Astrocyte (in vitro differentiated cells and primary cell): ENCODE measurements at places on chromosomes 3 and 15. TPM values are rescaled to one million over a fixed set of nuclear protein-coding genes. Genes with fewer than 3 reads are reported as not detected.

DNA sequence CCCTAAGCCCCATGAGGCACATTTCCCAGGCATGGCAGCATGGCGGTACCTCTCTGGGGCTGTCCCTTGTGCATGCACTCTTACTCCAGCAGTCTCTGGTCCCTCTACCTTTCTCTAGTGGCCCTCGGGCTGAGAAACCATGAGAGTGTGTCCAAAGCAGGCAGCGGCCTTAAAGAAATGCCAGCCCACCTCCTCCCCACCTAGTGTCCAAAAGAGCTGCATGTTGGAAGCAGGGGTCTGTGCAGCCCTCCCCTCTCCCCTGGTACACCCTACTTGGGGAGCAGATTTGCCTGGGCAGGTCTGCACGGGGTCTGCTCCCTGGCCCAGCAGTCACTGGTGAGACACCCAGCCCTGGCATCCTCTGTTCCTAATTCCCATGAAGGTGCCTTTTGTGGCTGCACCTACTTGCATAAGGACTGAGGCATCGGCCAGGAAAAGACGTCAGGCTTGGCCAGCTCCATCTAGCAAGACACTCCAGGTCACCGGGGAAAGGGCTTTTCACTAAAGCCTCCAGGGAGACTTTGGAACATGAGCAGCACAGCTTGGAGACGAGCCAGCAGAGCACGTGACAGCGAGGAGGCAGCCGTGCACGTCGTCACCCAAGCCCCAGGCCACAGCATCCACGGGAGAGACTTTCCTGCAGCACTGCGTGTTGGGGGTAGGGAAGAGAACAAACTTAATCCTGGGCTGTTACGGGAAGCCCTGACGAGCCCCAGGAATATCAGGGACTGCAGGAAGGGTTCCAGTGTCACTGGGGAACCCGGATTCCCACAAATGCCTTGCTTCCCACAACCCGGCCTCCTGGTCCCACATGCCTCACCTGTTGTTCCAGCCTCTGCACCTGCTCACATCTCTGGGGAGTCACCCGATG lies 38.8 kb downstream of the TM2D3 start:
- no peak for DNase-seq
- H3K36me3 ChIP-seq, result no peaks in the 10 kb centered on the region
- H3K27ac ChIP-seq, result no peak overlapping the region
- peaks cover 12% of the 10 kb centered on the region for H3K4me1 ChIP-seq

GRCh38 chr3:31196261-31196660 lies 301.8 kb upstream of the GADL1 start:
- no peak overlapping the region for H3K27ac ChIP-seq
- no peak for DNase-seq
- no peaks in the 10 kb centered on the region for H3K36me3 ChIP-seq
- no peaks in the 10 kb centered on the region for H3K4me1 ChIP-seq
- H3K4me3 ChIP-seq, result no peak overlapping the region

DNA sequence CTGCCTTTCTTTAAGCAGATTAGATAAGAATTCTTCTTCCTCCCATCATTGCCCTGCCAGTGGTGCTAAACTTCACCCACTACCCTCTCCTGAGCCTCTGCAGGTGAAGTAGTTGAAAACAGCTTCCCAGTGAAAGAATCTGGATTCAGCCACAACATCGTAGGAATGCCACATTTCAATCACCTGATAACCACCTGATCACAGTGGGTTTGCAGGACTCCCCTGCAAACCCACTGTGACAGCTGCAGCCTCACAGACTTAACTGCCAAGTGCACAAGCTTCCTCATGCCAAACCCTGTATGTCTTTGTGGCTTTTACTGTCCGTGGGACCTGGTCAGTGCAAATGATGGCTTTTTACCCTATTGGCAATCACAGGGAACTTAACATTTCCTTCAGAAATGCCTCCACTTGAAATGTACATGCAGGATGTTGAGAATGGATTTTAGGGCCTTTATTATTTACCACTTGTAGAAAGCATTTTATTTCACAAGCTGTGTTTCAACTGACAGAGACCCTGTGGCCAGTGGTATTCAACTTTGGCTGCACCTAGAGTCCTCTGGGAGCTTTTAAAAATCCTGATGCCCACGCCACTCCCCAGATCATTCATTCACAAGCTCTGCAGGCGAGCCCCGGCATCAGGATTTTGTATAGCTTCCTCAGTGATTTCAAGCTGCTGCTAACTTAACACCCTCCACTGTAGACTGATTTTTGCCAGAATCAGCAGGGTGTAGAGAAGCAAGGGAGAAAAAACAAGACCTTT lies 49.1 kb downstream of the OXNAD1 start:
- peaks cover 20% of the 10 kb centered on the region for H3K36me3 ChIP-seq
- no peaks in the 10 kb centered on the region for H3K27me3 ChIP-seq
- H3K4me3 ChIP-seq, result no peak overlapping the region
- peaks cover 4% of the 10 kb centered on the region for H3K4me1 ChIP-seq
- no peak for DNase-seq
- H3K27ac ChIP-seq, result no peak overlapping the region

DNA sequence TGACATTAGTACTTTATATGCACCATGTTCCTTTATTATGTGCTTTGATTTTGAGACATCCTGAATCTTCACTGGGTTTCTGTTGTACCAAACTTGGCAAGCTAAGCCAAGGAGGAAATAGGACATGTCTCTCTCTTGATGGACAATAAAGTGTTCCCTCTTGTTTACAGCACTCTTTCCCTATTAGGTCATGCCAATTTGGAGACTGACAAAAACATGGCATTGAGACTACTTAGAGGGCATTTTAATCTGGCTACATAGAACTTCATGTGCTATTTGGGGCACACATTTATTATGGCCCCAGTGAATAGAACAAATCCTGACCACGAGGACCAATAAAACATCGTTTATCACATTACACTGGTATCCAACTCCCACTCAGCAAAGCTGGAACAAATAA lies 85.3 kb upstream of the TNFSF10 start:
- H3K36me3 ChIP-seq, result no peaks in the 10 kb centered on the region
- no peaks in the 10 kb centered on the region for H3K27me3 ChIP-seq
- peak overlapping the region; percentile 98 for H3K27ac ChIP-seq
- H3K4me1 ChIP-seq, result peaks cover 36% of the 10 kb centered on the region

DNA sequence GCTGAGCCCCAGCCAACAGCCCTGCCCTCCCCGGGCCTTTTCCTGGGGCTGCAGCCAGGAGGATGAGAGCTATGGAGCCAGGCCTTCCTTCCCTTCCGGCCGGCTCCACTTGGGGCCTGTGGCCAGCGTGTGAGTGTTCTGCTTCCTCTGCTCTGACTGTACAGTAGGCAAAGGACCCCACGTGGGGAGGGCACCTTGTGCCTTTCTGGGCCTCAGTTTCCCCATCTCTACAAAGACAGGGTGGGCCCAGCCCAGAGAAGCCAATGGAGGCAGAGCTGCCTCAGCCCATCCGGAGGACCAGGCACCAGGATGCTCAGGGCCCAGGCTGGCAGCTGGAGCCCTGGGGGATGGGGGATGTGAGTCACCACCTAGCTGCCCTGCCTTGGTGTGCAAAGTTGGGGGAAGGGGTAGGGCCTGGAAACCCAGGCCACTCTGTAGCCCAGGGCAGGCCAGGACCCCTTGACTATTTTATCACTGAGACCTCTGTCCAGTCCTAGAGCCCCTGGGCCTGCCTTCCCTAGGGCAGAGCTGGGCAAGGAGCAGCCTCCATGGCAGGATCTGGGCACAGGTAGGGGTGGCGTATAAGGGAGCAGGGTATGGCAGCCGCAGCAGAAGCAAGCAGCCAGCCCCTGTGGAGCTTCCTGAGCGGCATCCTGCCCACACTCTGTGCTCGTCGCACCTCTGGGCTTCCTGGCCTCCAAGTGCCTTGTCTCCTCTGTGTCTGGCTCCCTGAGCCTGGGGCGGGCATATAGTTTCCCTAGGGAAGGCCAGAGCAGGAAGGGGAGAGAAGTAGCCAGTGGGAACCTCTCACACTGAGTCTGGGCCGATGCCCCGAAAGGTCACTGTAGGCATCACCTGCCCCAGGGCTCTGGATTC lies 1.8 kb downstream of the PSTPIP1 start:
- DNase-seq, result peak; percentile 11
- H3K36me3 ChIP-seq, result no peaks in the 10 kb centered on the region
- no peaks in the 10 kb centered on the region for H3K27me3 ChIP-seq
- H3K27ac ChIP-seq, result no peak overlapping the region

DNA sequence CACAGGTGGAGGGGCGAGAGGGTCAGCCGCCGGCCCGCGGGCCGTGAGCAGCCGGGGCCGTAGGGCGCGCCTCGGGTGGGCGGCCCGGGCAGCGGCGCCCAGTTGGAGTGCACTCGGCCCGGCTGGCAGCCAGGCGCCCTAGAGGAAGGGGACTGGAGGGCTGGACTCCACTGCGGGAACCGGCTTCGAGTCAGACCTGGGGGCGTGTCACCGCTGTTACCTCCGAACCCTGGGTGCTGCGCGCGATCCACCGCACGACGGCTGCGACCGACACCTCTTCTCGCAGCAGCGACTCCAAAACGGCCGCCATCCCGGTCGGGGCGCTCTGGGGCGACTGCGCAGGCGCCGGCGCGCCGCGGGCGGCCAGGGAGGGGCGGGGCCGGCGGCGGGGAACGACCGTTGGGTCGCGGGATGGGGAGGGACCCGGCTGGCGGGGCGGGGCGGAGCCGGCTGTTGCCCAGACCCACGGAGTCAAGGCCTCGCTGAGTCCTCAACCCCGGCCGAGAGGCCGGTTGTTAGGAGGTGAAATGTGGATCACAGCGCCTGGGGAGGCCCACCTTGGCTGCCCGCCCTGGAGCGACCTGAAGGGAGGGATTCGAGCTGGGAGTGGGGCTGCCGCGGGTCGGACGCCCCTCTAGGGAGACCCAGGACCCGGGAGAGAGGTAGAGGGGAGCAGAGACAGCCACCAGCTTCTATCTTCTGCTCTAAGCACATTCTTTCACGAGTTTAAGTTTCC lies at the start of gene CDAN1:
Gene CDAN1, minus strand, starts transcription at position 336 of the 736 bp plus-strand sequence. Its CDS starts 26 bp downstream, at position 310.
- peaks cover 4% of the 10 kb centered on the region for H3K36me3 ChIP-seq
- H3K27ac ChIP-seq, result peak within 1 kb of the TSS; percentile 76
- peak within 1 kb of the TSS; percentile 83 for H3K4me3 ChIP-seq
- DNase-seq, result peak; percentile 48
- H3K4me1 ChIP-seq, result peaks cover 10% of the 10 kb centered on the region

DNA sequence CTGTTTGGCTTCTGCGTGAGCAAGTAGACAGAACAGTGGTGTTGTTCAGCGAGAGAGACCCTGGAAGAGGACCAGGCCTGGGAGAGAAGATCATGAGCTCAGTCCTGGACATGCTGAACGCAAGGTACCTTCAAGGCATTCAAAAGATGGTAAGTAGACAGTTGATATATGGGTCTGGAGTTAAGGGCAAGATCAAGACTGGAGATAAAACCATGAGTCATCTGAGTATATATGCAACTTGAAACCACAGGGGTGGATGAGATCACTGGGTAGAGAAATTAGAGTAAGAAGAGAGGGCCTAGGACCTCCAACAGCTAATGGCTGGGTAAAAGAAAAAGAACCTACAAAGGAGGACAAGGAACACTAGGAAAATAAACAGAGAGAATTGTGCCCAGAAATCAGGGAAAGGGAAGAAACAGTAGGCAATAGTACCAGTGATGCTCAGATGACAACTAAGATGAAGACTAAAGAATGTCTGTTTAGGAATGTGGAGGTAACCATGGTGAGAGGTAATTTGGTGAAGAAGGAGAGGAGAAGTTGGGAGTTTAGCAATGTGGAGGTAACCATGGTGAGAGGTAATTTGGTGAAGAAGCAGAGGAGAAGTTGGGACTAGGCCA lies 343.2 kb upstream of the ADAMTS9 start:
- peak; percentile 98 for DNase-seq
- H3K36me3 ChIP-seq, result no peaks in the 10 kb centered on the region
- H3K27ac ChIP-seq, result peak overlapping the region; percentile 28
- H3K4me1 ChIP-seq, result peaks cover 11% of the 10 kb centered on the region
- no peak overlapping the region for H3K4me3 ChIP-seq

- H3K4me1 ChIP-seq, result no peaks in the 10 kb centered on the region
- no peaks in the 10 kb centered on the region for H3K36me3 ChIP-seq
- no peak overlapping the region for H3K4me3 ChIP-seq
- H3K27me3 ChIP-seq, result peaks cover 71% of the 10 kb centered on the region
- no peak overlapping the region for H3K27ac ChIP-seq
Observed at GRCh38 chr15:45111390-45112142, 2.4 kb downstream of the DUOX2 start.

Gene CIDEC
- not detected in 2 replicates for total RNA-seq

Gene NR1I2
- total RNA-seq, result not detected in 2 replicates

Gene SLC12A8
- total RNA-seq, result 4.2 and 4.4 TPM in 2 replicates

Gene SERINC4
- total RNA-seq, result 0.30 TPM in 1 of 2 replicates, not detected in the other

Gene SCN5A
- total RNA-seq, result 2.3 and 3.3 TPM in 2 replicates

Gene DUOXA2
- not detected in 2 replicates for total RNA-seq

Gene ANP32A
- 121 and 138 TPM in 2 replicates for total RNA-seq

Gene MCTP2
- total RNA-seq, result 2.6 and 4.5 TPM in 2 replicates

Gene CTXN2
- total RNA-seq, result not detected in 2 replicates

Gene ZNF620
- total RNA-seq, result 2.9 and 4.2 TPM in 2 replicates

Gene TMCC1
- total RNA-seq, result 36.4 and 37.9 TPM in 2 replicates
